ENCODE measurements at places on chromosomes 16 and 17.

DNA sequence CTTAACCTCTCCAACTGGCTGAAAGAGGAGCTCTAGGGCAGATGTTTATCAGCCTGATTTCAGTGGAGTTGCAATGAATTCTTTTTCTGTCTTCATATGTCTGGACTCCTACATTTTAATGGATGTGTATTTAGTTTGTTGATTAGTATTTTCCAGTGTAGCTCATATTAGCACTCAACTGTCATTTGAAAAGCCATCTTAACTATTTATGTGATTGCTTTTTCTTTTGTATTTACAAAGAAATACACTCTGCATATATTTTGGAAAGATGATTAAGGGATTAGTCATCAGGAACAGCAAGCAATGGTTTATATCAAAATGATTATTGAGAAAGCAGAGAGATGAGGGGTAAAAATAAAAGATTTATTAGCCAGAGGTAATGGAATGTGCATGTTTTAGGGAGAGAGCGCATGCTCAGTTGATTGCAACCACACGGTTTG lies 71.1 kb downstream of the WWOX start:
- no peak for DNase-seq

GRCh38 chr17:38920374-38921291 lies 4.8 kb upstream of the LASP1NB start:
- DNase-seq: no peak

GRCh38 chr17:44355642-44356099 lies 8.0 kb downstream of the FAM171A2 start:
- no peak for DNase-seq

GRCh38 chr16:73781297-73781696 lies 515.3 kb upstream of the PSMD7 start:
- DNase-seq: no peak

- DNase-seq: no peak
Observed at GRCh38 chr16:89140981-89141883, 30.3 kb upstream of the CDH15 start.

DNA sequence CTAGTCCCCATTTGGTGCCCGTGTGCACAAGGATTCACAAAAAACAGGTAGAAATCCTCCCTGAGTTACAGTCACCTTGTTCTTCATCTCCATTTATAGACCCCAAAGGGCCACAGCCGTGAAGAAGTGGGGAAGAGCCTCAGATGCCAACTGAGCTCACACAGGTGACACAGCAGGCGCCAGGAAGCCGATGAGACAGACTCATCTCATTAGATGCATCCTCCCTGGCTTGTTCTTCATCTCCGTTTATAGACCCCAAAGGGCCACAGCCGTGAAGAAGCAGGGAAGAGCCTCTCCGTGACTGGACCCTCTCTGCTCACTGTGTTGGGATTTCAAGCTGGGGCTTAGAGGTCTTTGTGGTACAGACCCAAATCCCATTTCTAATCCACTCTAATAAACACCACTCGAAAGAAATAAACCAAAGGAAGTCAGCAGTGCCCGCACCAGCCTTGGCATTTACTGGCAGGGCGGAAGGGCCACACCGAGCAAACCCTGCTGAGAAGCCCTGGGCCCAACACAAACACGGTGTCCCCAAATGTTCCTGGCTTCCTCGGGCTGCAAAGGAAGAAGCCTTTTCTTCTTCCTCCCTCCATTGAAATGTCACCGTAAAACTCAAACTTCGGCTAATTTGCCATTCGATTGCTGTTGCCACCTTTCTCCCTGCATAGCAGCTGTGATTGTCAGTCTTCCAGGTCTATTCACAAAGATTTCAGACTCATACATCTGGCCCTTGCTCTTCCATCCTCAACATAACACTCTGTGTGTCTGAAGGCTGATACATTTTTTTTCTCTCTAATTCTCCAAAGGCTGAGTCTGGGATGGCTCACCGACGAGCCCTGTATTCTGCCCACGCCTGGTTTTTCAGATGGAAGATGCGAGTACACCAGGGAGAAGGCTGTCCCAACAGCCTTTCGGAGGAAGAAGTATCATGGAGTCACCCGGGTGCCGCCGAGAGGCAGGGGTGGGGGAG lies 44.9 kb upstream of the DOC2B start:
- no peak for DNase-seq

DNA sequence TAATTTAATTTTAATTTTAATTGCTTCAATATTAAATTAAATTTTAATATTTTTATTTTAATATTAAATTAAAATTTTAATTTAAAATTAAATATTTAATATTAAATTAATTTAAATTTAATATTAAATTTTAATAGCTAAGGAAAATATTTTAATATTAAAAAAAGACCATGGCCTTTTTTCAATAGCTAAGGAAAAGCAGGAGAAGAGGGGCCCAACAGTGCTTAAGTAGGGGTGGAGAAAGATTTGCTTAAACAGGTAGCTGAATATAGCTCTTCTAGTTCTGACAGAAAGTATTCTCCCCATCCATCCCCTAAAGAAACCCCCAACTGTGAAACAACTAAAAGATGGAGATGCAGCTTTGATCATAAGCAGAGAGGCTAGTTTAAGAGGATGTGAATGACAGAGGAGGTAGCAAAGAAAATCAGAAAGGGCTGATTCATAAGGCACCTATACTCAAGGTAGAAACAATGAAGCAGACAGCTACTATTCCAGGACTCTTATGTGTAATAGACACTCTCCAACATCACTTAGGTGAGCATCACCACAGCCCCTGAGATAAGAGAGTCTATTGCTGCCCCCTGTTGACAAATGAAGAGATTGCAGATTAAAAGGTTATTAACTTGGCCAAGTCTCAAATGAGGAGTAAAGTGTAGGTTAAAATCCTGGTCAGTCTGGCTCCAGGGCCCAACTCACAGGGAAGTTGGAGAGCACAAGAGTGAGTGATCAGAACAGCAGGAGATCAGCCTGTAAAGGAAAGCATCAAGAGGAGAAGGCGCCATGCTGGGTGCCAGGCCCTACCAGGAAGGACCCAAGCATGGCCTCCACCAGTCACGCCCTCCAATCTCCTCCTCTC lies 7.8 kb upstream of the RNASEK start:
- DNase-seq: no peak

GRCh38 chr17:65065906-65066305 lies 9.4 kb upstream of the GNA13 start:
- no peak for DNase-seq

DNA sequence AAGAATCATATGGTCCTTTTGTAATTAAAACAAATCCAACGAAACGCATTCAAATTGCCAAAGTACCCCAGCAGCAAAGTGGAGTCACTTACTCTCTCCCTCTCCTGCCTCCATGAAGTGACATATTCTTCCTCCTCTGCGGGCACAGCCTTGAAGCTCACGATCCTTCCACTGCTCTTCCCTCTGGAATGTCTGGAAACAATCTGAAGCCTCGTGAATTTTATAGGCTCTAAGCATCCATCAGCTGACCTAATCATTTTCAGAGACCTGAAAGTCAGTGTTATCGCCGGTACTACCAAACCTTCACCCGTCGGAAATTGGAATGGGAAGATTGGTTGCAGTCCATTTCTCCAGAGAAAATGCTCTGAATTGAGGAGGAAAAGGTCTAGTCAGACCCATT lies 134.5 kb upstream of the FOXF1 start:
- no peak for DNase-seq

GRCh38 chr16:12239226-12239625 lies 262.7 kb downstream of the SNX29 start:
- no peak for DNase-seq

- DNase-seq: no peak
Observed at GRCh38 chr17:74529243-74529642, 2.0 kb downstream of the CD300LB start.

GRCh38 chr17:80453998-80454556 lies 22.3 kb downstream of the NPTX1 start:
- no peak for DNase-seq

- DNase-seq: no peak
Observed at GRCh38 chr16:68373528-68374245, 62.9 kb downstream of the PRMT7 start.

GRCh38 chr16:75475420-75475847 lies 10.9 kb upstream of the TMEM170A start:
- no peak for DNase-seq

DNA sequence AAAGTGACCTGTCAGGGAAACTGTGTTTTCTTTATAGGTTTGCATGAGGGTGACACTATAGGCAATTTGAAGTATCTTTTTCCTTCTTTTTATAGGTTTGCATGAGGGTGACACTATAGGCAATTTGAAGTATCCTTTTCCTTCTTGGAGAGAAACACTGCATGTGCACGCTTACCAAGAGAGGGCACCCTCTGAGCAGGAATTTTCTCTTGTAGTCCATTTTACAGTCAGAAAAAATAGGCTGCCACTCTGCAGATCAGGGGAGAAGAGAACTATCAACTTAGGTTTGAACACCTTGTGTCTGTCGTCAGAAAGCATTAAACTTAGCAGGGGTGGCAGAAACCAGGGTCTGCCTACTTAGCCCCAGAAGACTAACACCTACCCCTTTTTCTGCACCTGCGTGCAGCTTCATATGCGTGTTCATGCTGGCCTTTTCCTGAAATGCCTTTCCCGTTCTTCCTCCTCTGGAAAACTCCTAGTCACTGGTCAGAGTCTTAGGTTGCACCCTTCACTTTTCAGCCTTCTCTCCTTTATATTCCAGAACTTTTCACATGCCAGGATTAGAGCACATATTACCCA lies 16.4 kb upstream of the SMIM36 start:
- DNase-seq: peak; percentile 12

- DNase-seq: no peak
Observed at GRCh38 chr16:49463529-49463928, 89.9 kb downstream of the C16orf78 start.

DNA sequence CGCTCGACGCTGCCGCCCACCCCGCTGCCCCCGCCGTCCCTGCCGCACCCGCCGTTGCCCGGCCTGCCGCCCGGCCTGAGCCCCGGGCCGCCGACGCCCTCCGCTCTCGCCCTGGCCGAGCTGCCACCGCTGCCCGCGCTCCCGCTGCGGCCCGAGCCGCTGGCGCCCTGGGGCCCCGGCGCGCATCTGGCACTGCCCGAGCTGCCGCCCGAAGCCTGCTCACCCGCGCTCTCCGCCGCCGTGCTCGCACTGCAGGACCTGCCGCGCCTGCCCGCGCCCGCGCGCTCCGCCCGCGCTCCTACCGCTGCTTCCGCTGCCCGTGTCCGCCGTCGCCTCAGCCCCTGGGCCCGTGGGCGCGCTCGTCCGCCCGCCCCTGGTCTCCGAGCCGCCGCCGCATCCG lies 8.4 kb upstream of the CLDN9 start:
- DNase-seq: no peak

- no peak for DNase-seq
Observed at GRCh38 chr16:13550254-13550653, 369.7 kb upstream of the ERCC4 start.
